ENCODE measurements at places on chromosomes 6 and 20.

DNA sequence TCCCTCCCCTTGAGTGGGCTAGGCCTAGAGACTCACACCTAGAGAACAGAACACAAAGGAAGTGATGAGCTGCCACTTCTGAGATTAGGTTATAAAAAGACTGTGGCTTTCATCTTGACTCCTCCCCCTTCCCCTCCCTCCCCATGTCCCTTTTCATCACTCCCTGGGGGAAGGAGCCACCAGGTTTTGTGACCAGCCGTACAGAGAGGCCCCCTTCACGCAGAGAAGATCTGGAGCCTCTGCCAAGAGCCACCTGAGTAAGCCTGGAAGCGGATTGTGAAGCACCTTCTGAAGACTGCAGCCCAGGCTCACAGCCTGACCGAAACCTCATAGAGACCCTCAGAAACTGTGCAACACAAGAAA, 118.4 kb upstream of the NXT1 start:
- DNase-seq: no peak

DNA sequence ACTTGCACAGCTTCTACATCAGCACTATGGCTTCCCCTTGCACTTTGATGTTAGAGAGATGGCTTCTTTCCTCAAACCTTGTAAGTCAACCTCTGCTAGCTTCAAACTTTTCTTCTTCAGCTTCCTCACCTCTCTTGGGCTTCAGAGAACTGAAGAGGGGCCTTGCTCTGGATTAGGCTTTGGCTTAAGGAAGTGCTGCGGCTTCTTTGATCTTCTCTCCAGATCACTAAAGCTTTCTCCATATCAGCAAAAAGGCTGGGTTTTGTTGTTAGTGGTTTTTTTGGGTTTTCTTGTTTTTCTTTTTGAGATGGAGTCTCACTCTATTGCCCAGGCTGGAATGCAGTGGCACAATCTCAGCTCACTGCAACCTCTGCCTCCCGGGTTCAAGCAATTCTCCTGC, 24.0 kb downstream of the CDK5RAP1 start:
- no peak for DNase-seq

- no peak for DNase-seq
These were observed 224.5 kb downstream of the GMDS start for GRCh38 chr6:2020909-2021308.

DNA sequence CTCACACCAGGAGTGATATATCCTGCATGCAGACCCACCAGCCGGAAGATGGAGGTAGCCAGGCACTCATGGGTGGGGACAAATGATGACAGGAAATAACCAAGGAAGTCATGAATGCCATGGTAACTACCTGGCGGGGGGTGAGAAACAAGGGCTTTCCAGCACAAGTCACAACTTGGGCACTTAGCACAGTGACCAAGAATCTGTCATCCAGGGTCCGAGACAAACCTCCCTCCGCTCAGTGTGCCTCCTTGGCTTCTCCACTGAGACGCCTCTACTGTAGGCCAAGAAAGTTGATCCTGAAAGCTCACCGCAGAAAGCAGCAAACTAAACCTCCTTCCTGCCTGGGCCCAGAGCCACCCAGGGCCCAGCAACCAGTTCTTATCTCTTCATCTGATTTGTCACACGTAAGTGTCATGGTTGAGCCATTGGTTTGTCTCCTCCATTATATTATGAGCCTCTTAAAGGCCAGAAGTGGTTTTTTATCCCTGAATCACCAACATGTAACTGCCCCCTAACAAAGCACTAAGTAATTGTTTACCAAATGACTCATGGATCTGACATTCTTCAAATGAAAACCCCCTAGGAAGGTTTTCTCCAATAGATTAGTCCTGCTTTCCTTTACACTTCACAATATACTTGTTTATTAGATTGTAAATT, 84.3 kb upstream of the TAB2 start:
- DNase-seq: peak; percentile 39

GRCh38 chr6:98292810-98293209, 541.6 kb upstream of the POU3F2 start:
- no peak for DNase-seq

GRCh38 chr20:3764659-3765058, 2.9 kb downstream of the ADISSP start:
- no peak for DNase-seq

- no peak for DNase-seq
These were observed 339.1 kb downstream of the UTRN start for GRCh38 chr6:144624246-144624645.

DNA sequence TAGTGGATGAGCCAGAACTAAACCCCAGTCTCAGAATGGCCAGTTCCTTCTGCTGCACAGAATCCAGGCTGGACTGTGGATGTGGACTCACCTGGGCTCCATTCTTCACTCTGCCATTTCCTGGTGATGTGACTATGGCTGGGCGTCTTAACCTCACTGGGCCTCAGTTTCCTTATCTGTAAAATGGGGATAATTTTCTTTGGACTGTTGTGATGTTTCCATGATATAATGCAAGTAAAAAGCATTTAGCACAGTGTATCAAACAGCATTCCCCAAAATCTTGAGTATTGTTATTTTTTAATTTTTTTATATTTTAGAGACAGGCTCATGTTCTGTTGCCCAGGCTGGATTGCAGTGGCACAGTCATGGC, 5.9 kb upstream of the IP6K3 start:
- no peak for DNase-seq

GRCh38 chr20:54794110-54794509, 318.7 kb downstream of the DOK5 start:
- no peak for DNase-seq

- DNase-seq: no peak
These were observed 221.6 kb downstream of the OGFRL1 start for GRCh38 chr6:71510057-71510713.

DNA sequence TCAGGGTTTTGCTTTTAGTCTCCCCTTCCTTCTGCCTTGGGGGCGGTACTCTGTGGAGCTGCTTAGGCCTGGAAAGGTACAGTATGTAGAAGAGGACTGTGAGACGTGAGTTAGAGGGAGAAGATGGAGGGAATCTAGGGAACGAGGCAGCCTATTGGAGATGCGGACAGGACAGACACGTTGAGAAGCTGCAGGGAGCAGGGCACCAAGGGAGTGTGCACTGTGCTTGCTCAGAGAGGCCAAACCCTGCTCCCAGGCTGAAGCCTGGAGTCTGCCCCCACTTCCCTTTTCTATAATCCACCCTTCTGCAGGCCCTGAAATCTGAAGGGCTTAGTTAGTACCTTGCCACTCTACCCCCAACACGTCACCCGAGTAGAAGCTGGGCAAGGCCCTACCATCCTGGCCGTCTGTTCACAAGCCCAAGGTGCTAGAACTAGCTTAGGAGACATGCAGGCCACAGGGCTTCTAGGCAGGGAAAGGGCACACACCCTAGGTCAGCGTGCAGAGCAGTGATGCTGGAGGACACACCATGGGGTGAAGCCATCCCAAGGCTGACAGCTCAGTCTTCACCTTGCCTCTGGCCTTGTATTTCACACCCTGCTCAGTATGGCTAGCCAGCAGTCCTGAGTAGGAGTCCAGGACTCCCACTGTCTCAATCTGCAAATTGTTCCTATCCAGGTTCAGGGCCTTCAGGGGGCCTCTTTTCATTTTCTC, 6.9 kb downstream of the TP53INP2 start:
- DNase-seq: no peak

GRCh38 chr6:43916924-43917877, 147.2 kb downstream of the VEGFA start:
- no peak for DNase-seq

DNA sequence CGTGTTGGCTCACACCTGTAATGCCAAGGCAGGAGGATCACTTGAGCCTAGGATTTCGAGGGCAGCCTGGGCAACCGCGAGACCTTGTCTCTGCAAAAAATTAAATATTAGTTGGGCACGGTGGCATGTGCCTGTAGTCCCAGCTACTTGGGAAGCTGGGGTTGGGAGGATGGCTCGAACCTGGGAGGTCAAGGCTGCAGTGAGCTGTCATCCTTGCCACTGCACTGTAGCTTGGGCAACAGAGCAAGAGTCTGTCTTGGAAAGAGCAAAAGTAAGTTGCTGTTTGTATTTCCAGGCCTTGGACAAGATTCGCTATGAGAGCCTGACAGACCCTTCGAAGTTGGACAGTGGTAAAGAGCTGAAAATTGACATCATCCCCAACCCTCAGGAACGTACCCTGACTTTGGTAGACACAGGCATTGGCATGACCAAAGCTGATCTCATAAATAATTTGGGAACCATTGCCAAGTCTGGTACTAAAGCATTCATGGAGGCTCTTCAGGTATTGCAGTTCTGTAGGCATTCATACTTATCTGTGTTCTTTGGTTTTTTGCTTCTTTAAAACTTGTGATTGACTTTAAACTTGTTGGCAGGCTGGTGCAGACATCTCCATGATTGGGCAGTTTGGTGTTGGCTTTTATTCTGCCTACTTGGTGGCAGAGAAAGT, 2.3 kb downstream of the HSP90AB1 start:
- no peak for DNase-seq

GRCh38 chr6:11043378-11043960, 636 bp downstream of the ELOVL2 start:
- DNase-seq: no peak

Measured in activated CD8-positive, alpha-beta memory T cell treated with anti-CD3 and anti-CD28 coated beads, Interleukin-2, amount 50 U/mL, for 4 hours (primary cell).